Posterior cingulate gyrus (tissue), 11 donors: ENCODE measurements at places on chromosomes 11 and 22.

- no peak for DNase-seq
Observed at GRCh38 chr11:108025387-108026080, 16.8 kb downstream of the CUL5 start.

GRCh38 chr11:11724994-11725393 is 103.2 kb upstream of the GALNT18 start:
- DNase-seq = no peak

- DNase-seq = no peak
Observed at GRCh38 chr11:17268902-17269301, 7.6 kb upstream of the NUCB2 start.

GRCh38 chr11:35662061-35662648 is 420 bp upstream of the TRIM44 start:
- DNase-seq = no peak

- DNase-seq = no peak
Observed at GRCh38 chr11:30457087-30457486, 129.1 kb downstream of the MPPED2 start.

DNA sequence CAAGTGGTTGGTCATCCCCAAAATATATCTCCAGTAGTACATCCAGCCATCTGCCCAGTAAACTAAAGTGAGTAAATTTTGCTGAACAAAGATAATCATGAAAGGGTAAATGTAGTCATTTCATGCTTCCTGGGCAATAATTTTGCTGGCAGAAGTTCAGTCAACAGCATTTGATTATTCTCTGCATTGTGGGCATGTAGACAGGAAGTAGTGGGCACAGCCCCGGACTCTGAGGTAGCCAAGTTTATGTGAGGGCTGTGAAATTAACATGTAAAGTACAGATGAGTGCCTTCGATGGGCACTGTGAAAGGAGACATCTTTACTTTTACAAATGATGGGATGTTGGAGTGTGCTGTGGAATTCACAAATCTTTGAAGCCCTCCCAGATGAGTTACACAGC is 312.2 kb upstream of the MTNR1B start:
- no peak for DNase-seq

- no peak for DNase-seq
Observed at GRCh38 chr22:50192436-50193204, 6.9 kb downstream of the TRABD start.

DNA sequence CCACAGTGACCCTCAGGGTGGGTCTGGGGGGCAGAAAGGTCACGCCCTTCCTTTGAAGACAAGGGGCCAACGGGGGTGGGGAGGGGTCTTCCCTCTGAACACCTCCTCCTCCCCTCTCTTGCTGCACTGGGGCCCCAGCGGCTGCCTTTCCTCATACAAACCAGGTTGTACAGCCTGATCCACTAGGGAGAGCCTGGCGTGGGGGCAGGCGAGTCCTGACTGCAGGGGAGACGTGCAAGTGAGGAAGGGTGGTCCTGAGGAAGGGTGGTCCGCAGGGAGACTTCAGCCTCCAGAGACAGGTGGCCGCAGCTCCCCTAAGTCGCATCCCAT is 43.6 kb upstream of the LINC01488 start:
- no peak for DNase-seq

DNA sequence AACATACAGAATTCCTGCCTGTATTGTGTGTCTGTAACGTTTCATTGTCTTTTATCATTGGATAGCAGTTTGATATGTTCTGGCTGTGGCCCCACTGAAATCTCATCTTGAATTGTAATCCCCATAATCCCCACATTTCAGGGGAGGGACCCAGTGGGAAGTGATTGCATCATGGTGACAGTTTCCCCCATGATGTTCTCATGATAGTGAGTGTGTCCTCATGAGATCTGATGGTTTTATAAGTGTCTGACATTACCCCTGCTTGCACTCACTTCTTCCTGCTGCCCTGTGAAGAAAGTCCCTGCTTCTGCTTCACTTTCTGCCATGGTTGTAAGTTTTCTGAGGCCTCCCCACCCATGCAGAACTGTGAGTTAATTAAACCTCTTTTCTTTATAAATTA is 19.6 kb upstream of the MTMR2 start:
- no peak for DNase-seq
